ENCODE measurements at places on chromosomes 12 and 14. TPM values are rescaled to one million over a fixed set of nuclear protein-coding genes. Genes with fewer than 3 reads are reported as not detected.

- DNase-seq: no peak
- H3K36me3 ChIP-seq: peaks cover 7% of the 10 kb centered on the region
- H3K27me3 ChIP-seq: no peaks in the 10 kb centered on the region
Measured at GRCh38 chr14:24368212-24368561, 203 bp downstream of the NFATC4 start.

DNA sequence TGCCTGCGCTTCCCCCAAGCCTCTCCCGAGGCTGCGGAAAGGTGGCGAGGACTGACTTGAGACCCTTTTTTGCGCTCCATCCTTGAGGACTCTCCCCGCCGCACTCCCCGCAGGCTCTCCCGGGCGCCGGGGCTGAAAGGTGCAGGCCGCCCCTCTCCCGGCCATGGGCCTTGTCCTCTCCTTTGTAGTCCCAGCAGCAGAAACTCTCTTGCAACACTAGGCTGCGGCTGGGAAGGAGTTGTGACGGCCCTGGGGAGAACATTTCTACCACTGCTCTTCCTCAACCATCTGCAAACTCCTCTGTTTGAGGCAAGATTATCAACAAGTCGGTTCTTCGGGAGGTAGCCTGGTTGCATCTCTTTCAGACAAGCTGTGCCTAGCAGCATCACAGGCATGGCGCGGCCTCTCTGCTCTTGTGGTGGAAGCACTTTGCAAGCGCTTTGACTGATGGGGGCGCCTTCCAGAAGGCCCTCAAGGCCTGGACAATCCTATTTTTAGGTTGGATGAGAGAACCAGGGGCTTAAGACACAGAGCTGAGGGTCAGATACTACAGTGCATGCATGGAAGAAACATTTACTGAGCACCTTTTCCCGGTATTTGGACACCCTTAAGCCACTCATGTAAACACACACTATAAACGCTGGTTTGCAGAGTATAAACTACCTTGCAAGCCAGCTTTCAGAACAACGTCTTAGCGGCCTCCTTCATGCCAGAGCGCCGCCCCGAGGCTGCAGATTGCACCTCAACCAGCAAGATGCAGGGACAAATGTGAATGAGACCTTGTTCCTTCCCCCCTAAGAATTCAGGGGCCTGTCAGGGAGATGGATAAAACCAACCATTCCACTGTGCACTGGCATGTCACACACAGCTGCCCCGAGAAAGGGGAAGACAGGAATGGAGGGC lies 1.2 kb upstream of the PRIMA1 start:
- H3K4me3 ChIP-seq: peak overlapping the region; percentile 50
- no peaks in the 10 kb centered on the region for H3K36me3 ChIP-seq
- H3K27me3 ChIP-seq: peaks cover 62% of the 10 kb centered on the region
- DNase-seq: no peak
- no peak overlapping the region for H3K27ac ChIP-seq

- peaks cover 17% of the 10 kb centered on the region for H3K4me1 ChIP-seq
- peak overlapping the region; percentile 42 for H3K27ac ChIP-seq
- no peak overlapping the region for H3K4me3 ChIP-seq
- H3K27me3 ChIP-seq: no peaks in the 10 kb centered on the region
- no peak for DNase-seq
Measured at GRCh38 chr14:58216544-58216943, 16.6 kb downstream of the ACTR10 start.

DNA sequence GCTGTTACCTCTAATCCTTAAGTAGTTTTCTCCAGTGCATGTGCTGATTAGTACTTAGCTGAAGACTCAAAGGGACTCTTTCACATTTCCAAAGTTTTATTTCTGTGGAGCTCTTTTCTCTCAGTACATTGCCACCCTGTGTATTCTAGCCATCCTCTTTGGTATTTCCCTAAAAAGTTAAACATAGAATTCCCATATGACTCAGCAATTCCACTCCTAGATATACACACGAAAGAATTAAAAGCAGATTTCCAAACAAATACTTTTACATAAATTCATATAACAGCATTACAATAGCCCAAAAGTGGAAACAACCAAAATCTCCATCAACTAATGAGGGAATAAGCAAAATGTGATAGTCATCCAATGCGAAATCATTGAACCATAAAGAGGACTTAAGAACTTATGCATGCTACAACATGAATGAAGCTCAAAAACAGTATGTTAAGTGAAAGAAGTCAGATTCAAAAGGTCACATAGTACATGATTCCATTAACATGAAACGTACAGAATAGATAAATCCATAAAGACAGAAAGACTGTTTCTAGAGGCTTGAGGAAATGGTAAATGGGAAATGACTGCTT lies 9.0 kb upstream of the NOVA1 start:
- H3K4me1 ChIP-seq: peaks cover 3% of the 10 kb centered on the region
- H3K27me3 ChIP-seq: peaks cover 9% of the 10 kb centered on the region
- no peak for DNase-seq
- no peaks in the 10 kb centered on the region for H3K36me3 ChIP-seq

DNA sequence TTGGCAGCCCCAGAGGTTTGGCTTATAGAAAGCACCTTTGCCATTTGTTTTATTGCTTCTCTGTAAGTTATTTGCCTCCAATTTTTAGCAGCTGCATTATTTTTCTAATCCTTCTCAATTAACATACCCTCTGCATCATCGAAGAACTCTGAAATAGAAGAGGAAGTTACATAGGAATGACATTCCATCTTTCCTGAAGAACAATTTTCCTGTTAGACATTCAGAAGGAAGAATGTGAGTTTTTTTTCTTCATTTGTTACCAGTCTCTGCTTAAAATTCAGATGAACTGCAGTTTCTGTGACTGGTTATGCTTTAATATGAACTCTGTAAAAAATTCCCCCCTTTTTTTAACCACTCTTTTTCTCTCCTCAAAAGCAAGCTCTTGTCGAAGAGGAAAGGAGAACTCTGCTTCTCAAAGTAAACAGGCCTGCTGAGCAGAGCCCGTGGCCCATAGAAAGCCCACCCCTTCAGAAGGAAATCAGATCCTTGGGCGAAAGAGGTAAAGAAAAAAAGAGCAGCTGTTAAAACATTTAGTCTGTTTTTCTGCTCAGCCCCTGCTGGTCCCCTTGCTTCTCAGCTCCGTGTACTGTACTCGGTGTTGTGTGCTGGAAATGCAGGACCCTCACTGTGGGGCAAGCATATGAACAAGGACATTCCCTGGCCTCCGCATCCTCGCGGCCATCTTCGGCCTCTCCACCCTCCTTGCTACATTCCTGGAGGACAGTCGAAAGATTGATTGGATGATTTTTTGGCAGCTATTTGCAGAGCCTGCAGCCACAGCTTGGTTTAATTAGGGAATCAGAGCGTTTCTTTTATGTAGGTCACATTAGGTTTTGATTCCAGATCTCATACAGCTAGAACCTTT lies 164.4 kb upstream of the LRIG3 start:
- peak overlapping the region; percentile 94 for H3K27ac ChIP-seq
- peak overlapping the region; percentile 60 for H3K4me3 ChIP-seq
- no peaks in the 10 kb centered on the region for H3K27me3 ChIP-seq
- peaks cover 60% of the 10 kb centered on the region for H3K4me1 ChIP-seq
- no peak for DNase-seq

DNA sequence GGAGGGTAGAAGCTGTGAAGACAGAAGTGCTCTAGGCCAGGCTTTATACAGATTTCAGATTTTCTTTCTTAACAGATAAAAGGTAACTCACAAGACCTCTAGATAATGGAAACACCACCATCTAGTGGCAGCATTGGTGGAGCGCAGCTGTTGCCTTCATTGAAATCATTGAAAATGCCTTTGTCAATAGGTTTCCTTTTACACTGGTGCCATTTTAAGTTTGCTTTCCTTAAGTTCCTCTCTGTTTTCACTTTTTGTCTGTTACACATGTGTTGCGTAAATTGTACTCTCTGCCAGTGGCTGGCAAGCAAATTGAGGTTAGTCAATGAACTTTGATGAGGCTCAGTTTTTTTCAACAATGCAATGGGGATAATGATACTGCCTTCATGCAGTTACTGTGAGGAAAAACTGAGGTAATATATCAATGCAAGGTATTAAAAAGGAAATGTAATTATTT lies 31.1 kb downstream of the ALDH1L2 start:
- H3K4me3 ChIP-seq: no peak overlapping the region
- DNase-seq: no peak
- H3K36me3 ChIP-seq: peaks cover 65% of the 10 kb centered on the region

DNA sequence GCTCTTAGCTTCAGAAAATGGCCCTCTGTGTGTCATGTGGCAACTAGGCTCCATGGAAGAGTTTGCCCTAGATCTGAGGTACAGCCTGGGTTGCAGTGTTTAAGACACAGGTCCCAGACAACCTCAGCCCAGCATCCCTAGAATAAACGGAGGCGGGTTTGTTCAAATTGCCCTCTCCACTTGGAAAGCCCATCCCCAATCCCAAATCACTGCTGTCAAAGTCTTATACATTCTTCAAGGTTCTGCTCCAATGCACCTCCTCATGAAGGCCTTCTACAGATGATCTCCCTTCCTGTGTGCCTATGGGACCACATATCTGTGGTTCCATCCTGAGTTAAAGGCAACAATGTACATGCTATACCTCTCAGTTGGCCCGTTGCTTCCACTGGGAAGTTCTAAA lies 289.8 kb downstream of the DPF3 start:
- no peaks in the 10 kb centered on the region for H3K27me3 ChIP-seq
- no peak overlapping the region for H3K27ac ChIP-seq
- DNase-seq: no peak
- no peak overlapping the region for H3K4me3 ChIP-seq
- peaks cover 22% of the 10 kb centered on the region for H3K4me1 ChIP-seq

DNA sequence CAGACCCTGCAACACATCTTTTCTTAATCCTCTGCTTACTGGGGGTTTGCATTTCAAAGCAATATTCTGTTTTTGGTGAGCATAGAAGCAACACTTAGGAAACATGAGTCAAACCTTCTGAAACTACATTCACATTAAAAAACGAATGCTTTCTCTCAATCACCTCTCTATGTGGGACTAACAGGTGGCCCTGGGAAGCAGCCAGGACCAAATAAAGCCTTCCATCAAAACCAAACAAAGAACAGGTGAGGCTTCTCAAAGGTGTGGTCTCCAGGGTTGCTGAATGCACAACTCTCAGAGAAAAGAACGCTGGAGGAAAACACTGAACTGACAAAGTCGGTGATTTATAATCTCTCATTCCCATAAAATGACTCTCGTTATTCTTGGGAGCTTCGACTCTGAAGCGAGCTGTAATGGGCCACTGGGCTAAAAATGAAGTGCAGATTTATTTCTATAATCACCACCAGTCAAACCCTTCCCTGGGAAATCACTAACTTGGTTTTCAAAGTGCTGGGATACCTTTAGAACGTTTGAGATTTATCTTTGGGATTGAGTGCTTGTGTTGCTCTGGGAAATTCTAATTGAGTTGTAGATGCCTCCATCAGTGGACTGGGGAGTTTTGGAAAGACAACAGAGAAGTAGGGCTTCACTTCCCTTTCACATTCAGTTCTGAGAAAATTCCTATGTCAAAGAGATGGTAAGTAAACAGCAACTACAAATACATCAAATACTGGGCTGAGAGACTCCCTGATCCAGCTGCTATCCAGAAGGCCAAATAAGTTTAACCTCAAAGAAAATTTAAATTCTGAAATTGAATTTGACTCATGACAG lies 262.0 kb upstream of the TMPO start:
- H3K27ac ChIP-seq: no peak overlapping the region
- H3K36me3 ChIP-seq: no peaks in the 10 kb centered on the region
- H3K4me3 ChIP-seq: no peak overlapping the region
- no peak for DNase-seq
- H3K4me1 ChIP-seq: no peaks in the 10 kb centered on the region

- no peak for DNase-seq
- H3K27ac ChIP-seq: peak overlapping the region; percentile 99
- no peaks in the 10 kb centered on the region for H3K27me3 ChIP-seq
Measured at GRCh38 chr12:45727980-45728629, 1.4 kb upstream of the ARID2 start.

GRCh38 chr14:100589071-100589759 lies 2.0 kb upstream of the BEGAIN start:
- DNase-seq: peak; percentile 72
- H3K36me3 ChIP-seq: no peaks in the 10 kb centered on the region
- no peak overlapping the region for H3K27ac ChIP-seq
- no peak overlapping the region for H3K4me3 ChIP-seq
- peaks cover 16% of the 10 kb centered on the region for H3K27me3 ChIP-seq

The POTEG gene
- not detected for total RNA-seq

The GALNT9 gene
- total RNA-seq: 0.15 TPM

The LRRK2 gene
- 0.35 TPM for total RNA-seq

The FLRT2 gene
- 170 TPM for total RNA-seq

The IAPP gene
- total RNA-seq: not detected

The AQP6 gene
- not detected for total RNA-seq

The LDHB gene
- 532 TPM for total RNA-seq

Measured in chondrocyte (in vitro differentiated cells).